ENCODE measurements at places on chromosomes 5 and 9. TPM values are rescaled to one million over a fixed set of nuclear protein-coding genes. Genes with fewer than 3 reads are reported as not detected.

The GFM2 gene
- total RNA-seq, result 22.6 TPM

The GNA14 gene
- not detected for total RNA-seq

The SEC61B gene
- total RNA-seq, result 78.2 TPM

The CDX1 gene
- total RNA-seq, result not detected

The PTGS1 gene
- 10.4 TPM for total RNA-seq

The GLDC gene
- total RNA-seq, result 0.71 TPM

The PCDHB15 gene
- not detected for total RNA-seq

The STPG3 gene
- not detected for total RNA-seq

The PDLIM4 gene
- not detected for total RNA-seq

The SLC25A2 gene
- total RNA-seq, result 3.6 TPM

The GRM6 gene
- total RNA-seq, result not detected

The FAM163B gene
- total RNA-seq, result not detected

The DMGDH gene
- 0.87 TPM for total RNA-seq

The WDR38 gene
- total RNA-seq, result not detected

The SLC46A2 gene
- total RNA-seq, result not detected

The LECT2 gene
- total RNA-seq, result not detected

The OGN gene
- total RNA-seq, result not detected

The STC2 gene
- total RNA-seq, result not detected

The FANCG gene
- total RNA-seq, result 38.9 TPM

The ESM1 gene
- total RNA-seq, result not detected

The UBE2QL1 gene
- total RNA-seq, result 1.6 TPM

The RAD23B gene
- total RNA-seq, result 78.2 TPM

The CNOT6 gene
- 31.1 TPM for total RNA-seq

The CKMT2 gene
- not detected for total RNA-seq

The FOXD4L3 gene
- 0.22 TPM for total RNA-seq

The PCDHA9 gene
- not detected for total RNA-seq

The GRIN3A gene
- not detected for total RNA-seq

The CD74 gene
- 5,670 TPM for total RNA-seq

The CCDC183 gene
- total RNA-seq, result 1.0 TPM

The C9 gene
- not detected for total RNA-seq

The KIF12 gene
- total RNA-seq, result not detected

The TLX3 gene
- total RNA-seq, result not detected

The SYNPO gene
- total RNA-seq, result 16.8 TPM

The FAM53C gene
- 29.8 TPM for total RNA-seq

The MOB3B gene
- 7.3 TPM for total RNA-seq
